Stimulated activated CD4-positive, alpha-beta T cell treated with anti-CD3 and anti-CD28 coated beads, Interleukin-12 subunit alpha, Interleukin-12 subunit beta, amount 100 ng/mL, for 24 hours (primary cell): ENCODE measurements at places on chromosomes 2 and 18.

DNA sequence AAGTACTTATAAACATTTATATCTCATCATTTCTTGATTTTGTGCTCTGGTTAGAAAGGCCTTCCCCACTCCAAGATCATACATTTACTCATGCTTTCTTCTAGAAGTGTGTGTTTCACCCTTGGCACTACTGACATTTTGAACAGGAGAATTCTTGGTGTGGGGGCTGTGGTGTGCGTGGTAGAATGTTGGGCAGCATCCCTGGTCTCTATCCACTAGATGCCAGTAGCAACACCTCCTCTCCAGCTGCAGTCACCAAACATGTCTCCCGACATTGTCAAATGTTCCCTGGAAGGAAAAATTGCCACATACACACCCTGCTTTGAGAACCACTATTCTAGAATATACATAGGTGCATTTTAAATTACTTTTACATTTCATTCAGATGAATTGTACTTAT lies 8.7 kb upstream of the TGIF1 start:
- DNase-seq = no peak

DNA sequence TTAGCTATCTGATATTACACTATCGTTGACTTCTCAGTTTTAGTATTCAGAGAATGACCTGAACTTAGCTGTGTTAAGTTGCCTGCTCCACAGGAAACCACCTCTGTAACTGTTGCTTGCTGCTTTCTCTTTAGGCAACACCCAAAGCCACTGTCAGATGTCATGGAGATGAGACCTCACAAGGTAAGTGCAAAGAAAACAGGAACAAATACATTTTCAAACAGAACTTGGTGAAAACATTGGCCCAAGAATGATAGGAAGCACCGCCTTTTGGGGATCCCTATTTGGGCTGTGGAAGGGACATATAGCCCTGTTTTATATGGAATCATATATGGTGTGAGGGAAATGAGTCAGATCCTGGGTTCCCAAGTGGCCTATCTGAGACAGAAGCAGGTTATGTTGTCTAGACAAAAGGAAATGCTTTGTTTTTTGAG lies 143.4 kb downstream of the UBE2E3 start:
- DNase-seq = no peak

GRCh38 chr2:36618381-36618780 lies 20.4 kb upstream of the FEZ2 start:
- peak; percentile 5 for DNase-seq

DNA sequence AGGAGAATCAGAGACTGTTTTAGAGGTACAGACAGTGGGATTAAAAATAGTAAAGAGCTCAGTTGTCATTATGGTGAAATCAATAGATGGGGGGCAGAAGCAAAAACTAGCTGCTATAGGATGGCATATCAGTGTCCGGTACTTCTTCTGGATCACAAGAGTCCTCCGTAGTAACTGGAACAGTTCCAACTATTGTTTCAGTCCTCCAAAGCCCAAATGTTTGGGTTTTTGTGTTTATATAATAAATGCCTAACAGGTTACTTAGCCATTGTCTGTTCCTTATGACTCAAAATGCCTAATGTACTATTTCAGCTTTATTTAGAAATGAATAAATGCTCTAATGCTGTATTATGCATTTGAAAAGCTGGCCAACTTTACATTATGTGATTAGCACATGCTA lies 401.2 kb downstream of the PTH2R start:
- no peak for DNase-seq

GRCh38 chr18:64202210-64202836 lies 53.4 kb upstream of the LINC00305 start:
- no peak for DNase-seq

DNA sequence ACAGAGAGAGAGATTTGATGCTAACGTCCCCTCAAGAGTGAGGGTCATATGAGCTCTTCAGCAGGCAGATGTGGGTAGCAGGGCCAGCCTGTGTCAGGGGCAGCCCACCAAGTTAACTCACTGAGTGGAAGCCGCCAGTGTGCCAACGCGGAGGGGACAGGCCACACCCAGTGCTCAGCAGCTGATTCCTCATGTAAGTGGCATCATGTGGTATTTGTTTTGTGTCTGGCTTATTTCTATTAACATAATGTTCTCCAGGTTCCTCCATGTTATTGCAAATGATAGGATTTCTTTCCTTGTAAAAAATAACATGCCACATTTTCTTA lies 4.0 kb downstream of the IMP4 start:
- DNase-seq = no peak
